ENCODE measurements at places on chromosomes 3 and 15.

DNA sequence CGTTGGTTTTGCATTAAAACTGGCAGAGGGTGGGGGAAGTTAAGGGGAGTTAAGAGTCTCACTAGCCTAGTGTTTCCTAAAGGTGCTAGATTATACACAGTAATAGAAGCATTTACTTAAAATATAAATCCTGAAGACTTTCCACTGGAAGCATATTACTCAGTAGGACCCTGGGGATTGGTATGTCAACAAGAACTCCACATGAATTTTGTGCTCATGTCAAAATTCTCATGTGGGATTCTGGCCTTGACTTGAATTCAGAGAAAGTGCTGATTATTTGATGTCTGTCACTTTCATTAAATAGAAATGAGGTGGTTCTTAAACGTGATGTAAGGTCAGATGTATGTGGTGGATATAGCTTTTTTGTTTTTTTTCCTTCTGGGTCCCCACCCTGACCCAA, 997.2 kb downstream of the TUSC7 start:
- DNase-seq, result no peak

GRCh38 chr3:195010551-195011100, 260.3 kb downstream of the XXYLT1 start:
- DNase-seq, result no peak

GRCh38 chr15:93517176-93517575, 428.2 kb upstream of the RGMA start:
- no peak for DNase-seq

GRCh38 chr3:146222204-146223046, 28.5 kb downstream of the PLSCR4 start:
- DNase-seq, result no peak

DNA sequence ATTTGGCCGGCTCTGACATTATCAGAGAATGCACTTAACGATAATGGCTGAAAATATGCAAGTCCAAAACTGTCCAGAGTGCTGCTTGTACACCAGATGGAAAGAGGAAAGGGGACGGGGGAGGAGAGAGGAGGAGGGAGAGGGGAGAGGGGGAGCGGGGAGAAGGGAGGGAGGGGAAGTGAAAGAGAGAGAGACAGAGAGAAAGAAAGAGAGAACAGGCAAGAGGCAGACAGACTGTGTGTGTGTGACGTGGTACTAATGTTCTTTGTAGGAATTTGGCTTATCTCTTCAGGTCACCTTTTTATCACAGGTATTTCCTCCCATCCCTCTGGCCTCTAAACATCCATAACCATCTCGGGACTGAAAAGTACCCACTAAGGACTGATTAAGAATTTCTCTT, 75.1 kb upstream of the LMOD3 start:
- no peak for DNase-seq

DNA sequence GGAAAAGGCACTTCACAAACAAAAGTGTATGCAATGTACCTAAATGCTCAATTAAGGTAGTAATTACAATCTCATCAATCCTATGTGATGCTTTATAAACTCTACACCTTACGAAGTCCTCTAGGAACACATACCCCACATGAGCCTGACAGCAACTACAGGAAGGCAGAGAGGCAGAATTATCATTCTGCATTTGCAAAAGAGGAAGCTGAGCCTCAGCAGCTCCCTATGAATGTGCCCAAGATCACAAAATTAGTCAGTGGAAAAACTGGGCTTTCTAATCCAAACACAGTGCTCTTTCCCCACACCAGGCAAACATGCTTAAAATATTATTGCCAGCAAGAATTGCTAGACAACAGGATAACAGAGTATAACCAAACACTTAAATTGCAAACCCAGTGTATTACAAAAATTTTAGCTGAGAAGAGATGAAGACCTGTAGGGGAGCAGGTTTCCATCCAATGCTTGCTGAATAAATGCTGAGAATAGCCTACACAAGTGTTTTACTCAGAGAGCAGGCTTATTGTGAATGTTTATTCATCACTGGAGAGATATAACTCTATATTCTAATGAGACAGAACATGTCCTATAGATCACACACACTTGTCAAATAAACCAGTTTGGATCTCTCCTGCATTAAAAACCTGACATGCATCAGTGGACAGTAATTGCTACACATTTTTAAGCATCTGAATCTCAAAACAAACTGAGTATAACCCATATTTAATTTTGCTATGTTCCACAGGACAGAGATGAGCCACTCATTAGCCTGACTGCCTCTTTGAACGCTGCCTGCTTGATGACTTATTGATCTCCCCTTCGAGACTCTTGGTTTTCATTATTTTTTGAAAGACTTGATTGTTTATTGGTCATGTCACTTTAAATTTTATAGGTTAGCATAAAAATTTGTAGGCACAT, 62.2 kb downstream of the PLCH1 start:
- DNase-seq, result no peak
